CD4-positive, alpha-beta T cell treated with Interferon gamma for 1 hour (primary cell): ENCODE measurements at places on chromosomes 2 and 18.

- no peak for DNase-seq
Observed at GRCh38 chr2:219521066-219521880, 7.0 kb downstream of the ASIC4 start.

DNA sequence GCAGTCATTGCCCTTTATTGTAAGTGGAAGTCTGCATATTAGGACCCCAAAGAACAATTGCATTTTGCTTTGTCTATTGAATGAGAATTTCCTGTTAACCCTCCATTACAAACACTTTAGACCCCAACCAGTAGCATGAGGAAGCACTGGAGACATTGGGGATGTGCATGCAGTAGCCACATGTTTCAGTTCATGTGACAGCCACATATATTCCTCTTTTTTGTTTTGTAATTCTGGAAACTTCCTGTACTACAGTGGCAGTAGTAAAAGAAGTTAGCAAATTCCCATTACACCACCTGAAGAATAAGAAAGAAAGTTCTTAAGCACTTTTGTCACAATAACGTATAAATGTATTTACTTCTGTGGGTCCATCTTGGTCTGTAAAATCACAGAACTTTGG, 281.1 kb upstream of the SLC14A2 start:
- no peak for DNase-seq

DNA sequence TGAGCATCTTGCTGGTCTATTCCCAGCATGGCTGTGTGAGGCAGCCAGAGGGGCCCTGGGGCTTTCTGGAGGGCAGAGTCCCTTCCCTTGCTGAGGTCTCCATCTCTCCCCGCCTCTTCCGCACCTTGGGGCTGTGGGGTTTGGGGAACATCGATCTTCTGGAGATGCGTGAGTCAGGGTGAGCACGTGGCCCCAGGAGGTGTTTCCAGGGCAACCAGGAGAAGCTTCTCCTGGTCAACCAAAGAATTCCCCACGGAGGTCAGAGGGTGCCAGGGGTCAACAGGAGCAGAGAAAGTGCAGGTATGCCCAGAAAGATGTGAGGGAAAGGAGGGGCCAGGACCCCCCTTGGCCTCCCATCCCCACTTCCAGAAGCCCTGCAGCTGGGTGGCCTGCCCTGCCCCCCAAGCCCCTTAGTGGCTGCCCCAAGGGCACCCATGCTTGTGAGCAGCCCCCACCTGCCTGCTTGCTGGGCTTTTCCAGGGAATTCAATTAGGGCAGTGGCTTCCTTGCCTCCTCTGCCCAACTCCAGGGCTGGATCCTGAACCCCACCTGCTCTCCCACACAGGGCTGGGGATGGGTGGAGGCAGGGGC, 2.8 kb upstream of the PROM2 start:
- DNase-seq = no peak

DNA sequence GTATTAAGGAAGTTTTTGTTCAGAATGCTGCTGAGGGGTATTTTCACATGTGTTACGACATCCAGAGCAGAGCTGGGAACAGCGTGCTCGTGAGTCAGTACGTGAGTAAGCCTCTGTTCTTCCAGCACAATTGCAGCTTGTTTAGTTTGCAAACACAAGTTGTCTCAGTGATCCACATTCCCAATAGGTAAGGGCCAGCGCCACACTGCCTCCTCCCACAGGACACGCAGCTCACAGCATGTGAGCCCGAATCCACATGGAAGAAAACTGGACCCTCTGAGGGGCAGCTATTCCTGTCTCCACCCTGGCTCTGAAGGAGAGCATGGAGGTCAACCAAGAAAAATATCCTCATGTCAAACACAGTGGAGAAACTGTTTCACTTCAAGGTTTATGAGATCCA, 173.9 kb upstream of the PID1 start:
- DNase-seq = no peak

GRCh38 chr2:240280621-240281020, 140.2 kb upstream of the OTOS start:
- DNase-seq = no peak

- no peak for DNase-seq
Observed at GRCh38 chr2:147031897-147032296, 812.9 kb upstream of the ACVR2A start.
